Non-pigmented ciliary epithelial cell (primary cell): ENCODE measurements at places on chromosomes 5 and 9.
A peak's percentile ranks its signal among the peaks of the same experiment; 100 is the strongest.

DNA sequence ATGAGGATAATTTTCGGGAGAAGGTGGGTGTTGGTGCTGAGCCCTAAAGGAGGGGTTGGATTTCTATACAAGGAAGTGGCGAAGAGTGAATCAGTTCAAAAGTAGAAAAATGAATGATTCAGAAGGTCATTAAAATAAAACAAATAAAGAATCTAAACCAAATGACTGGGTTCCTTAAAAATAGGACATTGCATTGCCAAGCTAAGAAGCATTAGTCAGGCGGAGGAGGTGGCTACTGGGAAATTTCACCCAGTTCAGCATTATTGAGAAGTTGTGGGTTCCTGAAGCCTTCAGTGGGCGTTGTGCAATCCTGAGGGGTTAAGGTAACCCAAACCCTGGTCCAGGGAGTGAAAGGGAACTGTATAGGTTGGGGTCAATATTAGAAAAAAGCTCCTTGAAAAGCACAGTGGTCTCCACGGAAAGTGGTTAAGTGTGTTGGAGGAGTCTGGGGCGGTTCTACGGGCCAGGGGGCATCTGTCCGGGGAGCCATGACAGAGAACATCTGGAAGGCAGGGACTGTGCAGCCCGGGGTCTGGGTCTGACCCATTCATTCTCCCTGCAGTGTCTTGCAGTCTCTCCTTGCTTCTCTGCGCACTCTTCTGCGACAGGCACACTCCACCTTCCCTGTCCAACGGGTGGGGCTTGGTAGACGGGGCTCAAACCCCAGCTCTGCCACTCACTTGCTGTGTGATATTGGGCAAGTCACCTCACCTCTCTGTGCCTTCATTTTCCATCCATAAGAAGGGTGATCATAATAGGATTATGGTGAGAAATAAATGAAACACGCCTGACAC is 27.6 kb upstream of the DUSP1 start:
- peak; percentile 84 for DNase-seq

- no peak for DNase-seq
Measured at GRCh38 chr5:142516732-142517131, 169.2 kb downstream of the FGF1 start.

GRCh38 chr5:109146591-109146990 is 263.2 kb downstream of the PJA2 start:
- no peak for DNase-seq

DNA sequence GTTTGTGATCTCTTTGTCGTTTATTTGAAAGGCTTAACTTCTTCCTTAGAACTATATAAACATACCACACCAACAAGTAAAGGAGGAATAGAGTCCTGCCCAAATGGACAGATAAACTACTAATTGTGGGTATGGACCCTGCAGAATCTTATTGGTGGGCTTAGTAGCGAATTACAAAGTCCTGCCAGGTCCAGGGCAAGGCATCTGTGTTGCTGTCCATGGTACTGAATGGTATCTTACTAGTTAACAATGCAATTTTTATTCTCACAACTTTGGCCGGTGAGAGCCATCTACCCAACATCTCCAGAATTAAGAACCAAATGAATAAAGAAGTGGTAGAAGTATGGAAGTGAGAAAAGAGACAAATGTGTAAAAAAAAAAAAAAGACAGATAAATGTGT is 1782.4 kb upstream of the WWC1 start:
- no peak for DNase-seq

- no peak for DNase-seq
Measured at GRCh38 chr5:175689147-175689991, 31.5 kb downstream of the HRH2 start.

DNA sequence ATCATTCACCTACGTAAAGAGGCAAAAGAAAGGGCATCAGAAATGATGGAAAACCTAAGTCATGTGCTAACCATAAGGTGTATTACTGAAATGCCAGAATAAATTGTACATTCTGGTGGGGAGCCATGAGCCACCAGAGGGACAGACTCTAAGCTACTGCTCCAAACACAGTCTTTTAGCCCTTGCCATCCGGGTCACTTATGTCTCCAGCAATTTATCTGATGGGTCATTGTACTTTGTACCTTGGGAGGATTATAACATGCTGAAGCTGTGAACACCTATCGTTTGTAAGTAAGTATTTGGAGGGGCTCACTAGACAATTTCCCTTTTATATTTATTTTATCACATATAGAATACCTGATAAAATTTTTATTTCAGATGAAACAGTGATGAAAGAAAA is 495.1 kb downstream of the KIF4B start:
- DNase-seq = no peak

DNA sequence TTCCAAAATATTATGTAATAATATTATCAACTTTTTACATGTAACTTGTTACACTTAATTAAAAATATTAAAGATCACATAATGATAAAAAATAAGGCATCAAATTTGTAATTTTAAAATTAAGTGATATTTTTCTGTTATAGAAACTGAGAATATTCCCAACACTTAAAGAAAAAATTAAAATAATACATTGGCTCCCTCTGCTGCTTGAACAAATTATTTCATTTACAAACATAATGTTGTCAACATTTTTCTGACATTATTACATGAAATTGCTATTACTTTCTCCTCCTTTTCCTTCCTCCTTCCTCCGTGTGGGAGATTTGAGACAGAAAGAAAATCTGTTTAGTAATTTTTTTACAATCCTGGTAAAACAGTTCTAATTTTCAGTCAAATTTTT is 42.3 kb downstream of the RNF180 start:
- DNase-seq = no peak

- no peak for DNase-seq
Measured at GRCh38 chr5:71910741-71911140, 191.7 kb downstream of the CARTPT start.

GRCh38 chr5:115022303-115022702 is 147.4 kb downstream of the TRIM36 start:
- DNase-seq = no peak

DNA sequence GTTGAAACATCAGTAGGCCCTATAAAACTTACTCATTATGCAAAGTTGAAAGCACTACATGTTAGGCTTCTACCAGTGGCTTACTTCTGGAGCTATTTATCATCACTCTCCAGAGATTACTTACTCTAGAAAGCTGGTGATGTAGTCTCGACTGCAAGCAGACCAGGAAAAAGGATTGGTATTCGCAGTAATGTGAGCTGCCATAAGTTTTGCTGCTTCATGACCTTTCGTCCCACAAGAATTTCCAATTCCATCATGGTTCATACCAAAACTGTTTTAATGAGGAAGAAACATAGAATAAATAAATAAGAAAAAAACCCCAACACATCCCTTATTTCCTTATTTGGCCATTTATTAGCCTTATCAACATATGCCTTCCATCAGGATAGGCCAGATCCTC is 181.9 kb downstream of the ADAMTS6 start:
- peak; percentile 83 for DNase-seq

GRCh38 chr9:97572892-97573365 is 60.2 kb downstream of the TSTD2 start:
- no peak for DNase-seq

DNA sequence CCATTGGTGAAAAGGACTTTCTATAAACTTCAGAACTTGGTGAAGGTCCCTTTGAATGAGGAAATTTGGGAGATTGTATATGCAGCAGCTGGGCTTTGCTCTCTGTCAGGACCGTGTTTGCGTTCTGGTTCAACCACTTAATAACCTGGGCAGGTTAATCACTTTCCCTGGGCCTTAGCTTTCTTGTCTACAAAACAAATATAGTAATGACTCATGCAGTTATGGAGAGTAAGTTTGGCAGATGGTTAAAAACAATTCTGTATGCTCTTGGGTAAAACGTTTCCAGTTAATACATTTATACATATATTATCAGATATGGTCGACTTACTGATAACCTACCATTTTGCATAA is 197.0 kb downstream of the ARHGEF28 start:
- DNase-seq = no peak

- no peak for DNase-seq
Measured at GRCh38 chr5:5512543-5512942, 90.1 kb downstream of the ICE1 start.

GRCh38 chr9:2874001-2874750 is 30.3 kb upstream of the PUM3 start:
- DNase-seq = peak; percentile 26

DNA sequence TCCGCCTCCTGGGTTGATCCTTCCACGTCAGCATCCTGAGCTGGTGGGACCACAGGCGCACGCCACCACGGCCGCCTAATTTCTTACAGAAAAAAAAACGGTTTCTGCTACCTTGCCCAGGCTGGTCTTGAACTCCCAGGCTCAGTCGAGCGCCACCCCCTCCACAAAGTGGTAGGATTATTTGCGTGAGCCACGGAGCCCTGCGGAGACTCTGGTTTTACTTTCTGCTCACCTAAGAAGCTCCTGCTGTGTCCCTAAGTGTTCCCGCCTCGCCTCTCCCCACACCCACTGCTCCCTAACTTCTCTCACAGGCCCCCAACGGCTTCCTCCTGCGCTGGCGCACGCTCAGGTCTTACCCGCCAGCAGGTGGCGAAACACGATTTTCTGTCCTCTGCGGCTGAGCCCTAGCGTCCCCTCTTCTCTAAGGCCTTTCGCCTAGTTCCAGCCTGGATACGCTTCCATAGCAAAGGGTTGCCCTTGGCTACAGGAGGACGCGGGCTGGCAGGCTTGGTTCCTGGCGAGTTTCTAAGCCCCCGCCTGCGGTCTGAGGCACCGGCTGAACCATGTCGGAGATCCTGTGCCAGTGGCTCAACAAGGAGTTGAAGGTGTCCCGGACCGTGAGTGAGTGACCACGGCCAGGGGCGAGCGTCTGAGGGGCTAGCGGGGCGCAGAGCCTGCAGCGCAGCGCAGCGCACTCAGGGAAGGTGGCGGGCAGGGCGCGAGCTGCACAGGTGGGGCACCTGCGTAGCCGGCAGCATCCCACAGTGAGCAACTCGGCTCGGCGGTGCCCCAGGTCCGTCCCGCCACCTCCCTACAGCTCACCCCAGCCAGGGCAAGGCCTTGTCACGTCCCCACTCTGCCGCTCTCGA is at the start of gene SPEF2:
TSS of gene SPEF2 (plus strand) at position 429 of the 869 bp plus-strand sequence. CDS start at position 564, 135 bp downstream.
- DNase-seq = peak; percentile 57

GRCh38 chr5:125038477-125038876 is 292.0 kb upstream of the ZNF608 start:
- DNase-seq = no peak

DNA sequence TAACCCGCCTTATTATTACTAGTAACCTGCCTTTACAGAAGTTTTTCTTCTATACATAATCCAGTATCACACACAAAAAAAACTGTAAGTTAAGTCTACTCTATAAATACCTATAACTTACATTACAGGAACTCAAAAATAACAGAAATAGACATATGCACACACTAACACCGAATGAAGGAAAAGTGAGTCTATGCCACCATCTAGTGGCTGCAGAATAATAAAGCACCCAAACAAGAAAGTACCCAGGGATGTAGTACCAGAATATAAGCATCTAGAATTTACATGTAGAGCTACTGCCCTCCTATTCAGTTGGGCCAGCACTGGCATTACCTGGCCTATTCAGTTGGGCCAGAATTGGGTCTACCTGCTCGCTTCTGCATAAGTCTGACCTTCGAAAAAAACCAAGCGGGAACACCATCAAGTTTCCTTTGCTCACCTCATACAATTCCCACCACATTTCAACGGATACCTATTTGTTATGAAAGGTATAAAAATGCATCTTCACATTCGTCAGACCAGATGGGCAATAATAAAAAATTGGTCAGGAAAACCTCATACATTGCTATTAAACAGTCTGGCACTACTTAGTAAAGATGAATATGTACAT is 4.0 kb upstream of the NIPSNAP3A start:
- DNase-seq = peak; percentile 43

DNA sequence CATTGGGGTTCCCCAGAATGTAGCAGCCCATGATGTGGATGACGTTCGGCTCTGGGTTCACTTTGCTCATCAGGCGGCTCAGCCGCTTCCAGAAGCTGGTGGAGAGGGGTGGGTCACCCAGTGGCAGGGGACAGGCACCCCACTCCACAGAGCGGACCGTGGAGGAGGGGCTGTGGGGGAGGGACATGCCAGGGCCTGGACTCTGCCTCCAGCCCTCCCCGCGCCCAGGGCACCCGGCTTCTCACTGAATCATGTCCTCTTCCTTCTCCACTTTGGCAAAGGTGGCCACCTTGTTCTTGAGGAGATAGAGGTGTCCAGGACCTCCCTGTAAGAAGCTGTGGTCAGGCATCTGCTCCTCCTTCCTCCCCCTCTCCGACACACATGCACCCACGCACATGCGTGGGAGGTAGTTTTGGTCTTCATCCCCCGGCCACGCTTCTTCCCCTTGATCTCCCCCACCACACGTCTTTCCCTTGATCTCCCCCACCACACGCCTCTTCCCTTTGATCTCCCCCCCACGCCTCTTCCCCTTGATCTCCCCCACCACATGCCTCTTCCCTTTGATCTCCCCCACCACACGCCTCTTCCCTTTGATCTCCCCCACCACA is 8.9 kb upstream of the ENTPD8 start:
- no peak for DNase-seq

DNA sequence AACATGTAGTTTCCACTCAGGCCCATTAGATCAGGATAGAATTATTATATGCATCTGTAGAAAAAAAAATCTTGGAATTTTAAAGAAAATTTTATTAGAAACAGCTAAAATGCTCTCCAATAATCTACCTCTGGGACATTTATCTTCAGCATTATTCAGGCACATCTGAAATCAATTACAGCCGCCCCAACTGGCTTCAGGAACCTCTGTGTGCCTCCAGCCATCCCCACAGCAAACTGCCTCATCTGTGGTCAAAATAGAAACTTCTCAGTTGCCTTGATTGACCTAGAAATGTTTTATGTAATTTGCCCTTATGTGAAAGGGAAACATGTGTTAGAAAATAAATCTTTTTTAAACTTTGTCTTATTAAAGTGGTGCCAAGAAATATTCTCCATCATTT is 120.1 kb upstream of the LPAR1 start:
- DNase-seq = no peak

DNA sequence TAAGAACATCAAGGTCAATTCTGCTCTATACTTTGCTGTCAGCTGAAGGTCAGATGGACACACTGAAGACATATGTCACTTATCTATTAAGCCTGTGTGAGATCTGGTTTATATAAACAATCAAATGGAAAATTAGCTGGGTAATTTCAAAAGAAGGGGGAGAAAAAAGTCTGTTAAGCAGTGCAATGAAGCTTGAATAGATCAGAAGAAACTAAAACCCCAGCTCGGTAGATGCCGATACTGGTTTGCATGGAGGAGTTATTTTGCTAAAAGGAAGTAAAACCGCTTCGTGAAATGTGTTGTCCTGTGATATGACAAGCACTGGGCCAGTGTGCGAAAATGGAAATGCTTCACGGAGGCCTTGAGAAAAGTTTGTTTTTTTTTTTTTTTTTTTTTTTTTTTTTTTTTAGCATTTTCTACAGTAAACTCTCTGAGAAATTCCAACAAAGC is 148.8 kb downstream of the MEF2C start:
- no peak for DNase-seq
